ENCODE measurements at places on chromosomes 3 and 15.
A peak's percentile ranks its signal among the peaks of the same experiment; 100 is the strongest.

DNA sequence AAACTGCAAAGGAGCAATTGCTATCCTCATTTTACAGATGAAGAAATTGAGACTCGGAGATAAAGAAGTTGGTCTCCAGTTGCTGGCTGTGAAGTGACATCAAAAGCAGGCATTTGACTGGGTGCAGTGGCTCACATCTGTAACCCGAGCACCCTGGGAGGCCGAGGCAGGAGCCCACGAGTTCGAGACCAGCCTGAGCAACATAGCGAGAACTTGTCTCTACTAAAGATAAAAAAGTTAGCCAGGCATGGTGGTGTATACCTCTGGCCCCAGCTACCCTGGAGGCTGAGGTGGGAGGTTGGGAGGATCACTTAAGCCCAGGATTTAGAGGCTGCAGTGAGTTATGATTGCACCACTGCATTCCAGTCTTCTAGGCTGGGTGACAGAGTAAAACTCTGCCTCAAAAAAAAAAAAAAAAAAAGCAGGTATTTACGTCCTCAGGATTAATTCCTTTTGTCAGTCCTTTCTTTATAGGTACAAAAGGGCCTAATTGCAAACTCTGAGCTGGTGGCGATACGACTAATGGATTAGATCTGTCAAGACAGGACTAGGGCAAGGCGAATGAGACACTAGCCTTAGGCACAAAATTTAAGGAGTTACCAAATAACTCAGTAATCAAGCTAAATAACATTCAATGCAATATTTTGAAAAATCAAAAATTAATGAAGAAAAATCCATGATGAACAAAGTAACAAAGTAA is 5.9 kb upstream of the DNASE1L3 start:
- no peak for DNase-seq

DNA sequence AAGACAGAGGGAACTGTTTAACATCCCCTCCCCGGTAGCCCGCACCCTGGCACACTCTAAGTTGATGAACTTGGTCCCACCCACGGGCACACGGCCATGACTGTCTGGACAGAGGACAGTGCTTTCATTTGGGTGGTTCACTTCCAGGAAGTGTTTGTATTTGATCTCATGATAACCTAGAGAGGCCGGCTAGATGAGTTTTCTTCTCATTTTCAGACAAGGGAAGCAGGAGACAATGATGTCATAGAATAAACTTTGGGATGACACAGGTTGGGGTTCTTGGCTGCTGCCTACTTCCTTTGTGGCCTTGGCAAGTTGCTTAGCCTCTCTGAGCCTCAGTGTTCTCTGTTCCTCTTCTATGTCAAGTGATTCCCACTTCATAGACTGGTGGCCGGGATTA is 16.1 kb upstream of the LYSMD4 start:
- no peak for DNase-seq

DNA sequence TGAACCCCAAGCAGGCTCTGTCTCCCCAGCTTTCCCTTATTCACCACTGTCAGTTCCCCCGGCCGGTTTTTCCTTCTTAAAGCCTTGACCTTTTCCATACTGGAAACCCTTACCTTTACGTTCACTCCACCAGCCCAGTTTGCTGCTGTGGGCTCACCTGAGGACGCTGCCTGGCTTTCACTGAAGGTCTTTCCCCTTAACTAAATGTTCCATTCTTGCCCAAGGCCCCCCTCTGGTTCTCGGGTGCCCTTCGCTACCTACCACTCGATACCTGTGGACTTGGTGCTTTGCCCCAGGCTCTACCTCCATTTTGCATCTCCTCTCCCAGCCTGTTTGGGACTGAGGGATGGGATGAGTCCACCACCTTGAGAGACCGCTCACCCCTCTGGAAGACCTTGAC is 851 bp downstream of the AP2M1 start:
- DNase-seq = no peak

- no peak for DNase-seq
Measured at GRCh38 chr3:194685065-194685717, 492 bp upstream of the FAM43A start.

- no peak for DNase-seq
Measured at GRCh38 chr3:194325424-194326153, 25.5 kb downstream of the CPN2 start.

GRCh38 chr3:179932674-179933073 is 104.1 kb downstream of the PEX5L start:
- DNase-seq = no peak

- DNase-seq = peak; percentile 25
Measured at GRCh38 chr3:143482106-143483088, 362.8 kb downstream of the CHST2 start.

Measured in fibroblast of upper back skin (primary cell).